Adrenal gland (tissue), 19 donors: ENCODE measurements at places on chromosomes 1 and 21. TPM values are rescaled to one million over a fixed set of nuclear protein-coding genes. Genes with fewer than 3 reads are reported as not detected.

- DNase-seq: no peak
Observed at GRCh38 chr1:119347858-119348257, 20.7 kb upstream of the HAO2 start.

DNA sequence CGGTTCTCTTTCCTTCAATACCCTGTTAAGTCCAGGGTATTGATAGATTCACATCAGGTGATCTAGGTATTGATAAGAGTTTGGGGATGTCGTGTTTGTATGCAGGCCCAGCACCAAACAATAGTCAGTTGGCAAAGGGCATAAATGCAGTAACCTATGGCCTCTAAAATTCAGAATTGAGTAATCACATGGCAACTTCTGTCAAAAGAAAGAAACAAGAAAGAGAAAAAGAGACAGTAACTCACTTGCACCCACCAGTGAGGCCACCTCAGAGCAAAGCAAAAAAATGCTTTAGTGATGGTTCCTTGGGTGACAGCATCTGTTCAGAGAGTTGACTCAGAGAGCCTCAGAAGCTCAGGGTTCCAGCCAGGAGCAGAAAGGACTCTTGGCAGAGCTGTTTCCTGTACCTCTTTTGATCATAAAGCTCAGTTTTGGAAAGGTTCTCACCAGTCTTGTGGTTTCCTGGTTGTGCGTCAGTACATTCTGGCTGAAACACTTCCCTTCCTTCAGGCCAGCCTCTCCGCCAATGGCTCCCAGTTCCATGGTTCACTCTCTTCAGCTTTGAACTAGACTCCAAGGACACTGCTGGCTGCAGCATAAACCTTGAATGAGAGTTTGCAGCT is 70.1 kb upstream of the GORAB start:
- peak; percentile 23 for DNase-seq

DNA sequence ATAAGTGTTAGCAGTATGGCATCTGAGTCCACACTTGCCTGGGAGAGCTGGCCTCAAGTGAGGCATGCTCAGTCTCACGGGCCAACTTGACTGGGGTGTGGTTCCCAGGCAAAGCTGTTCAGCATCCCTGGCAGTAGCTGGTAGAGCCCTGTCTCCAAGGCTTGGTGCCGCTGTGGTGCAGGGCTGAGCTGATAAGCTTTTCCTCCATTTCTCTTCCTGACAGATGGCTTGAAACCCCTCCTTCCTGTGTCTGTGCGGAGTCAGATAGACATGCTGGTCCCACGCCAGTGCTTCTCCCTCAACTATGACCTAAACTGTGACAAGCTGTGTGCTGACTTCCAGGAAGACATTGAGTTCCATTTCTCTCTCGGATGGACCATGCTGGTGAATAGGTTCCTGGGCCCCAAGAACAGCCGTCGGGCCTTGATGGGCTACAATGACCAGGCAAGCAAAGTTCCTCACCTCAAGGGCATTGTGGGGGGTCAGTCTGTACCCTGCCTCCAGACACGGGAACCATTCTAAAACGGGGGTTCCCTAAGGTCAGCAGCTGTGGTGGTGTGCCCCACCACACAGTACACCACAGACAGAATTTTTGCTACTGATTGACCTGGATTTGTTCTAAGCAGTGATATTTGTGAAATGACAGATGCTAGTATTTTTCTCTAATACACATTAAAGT is 13.7 kb upstream of the MIIP start:
- peak; percentile 61 for DNase-seq

GRCh38 chr1:224700918-224701531 is 84.9 kb downstream of the CNIH3 start:
- DNase-seq: no peak

Gene GOLPH3L
- 24.9 TPM for total RNA-seq

Gene HES3
- not detected for total RNA-seq

Gene ZMYND12
- total RNA-seq: 7.6 TPM
